ENCODE measurements at places on chromosomes 13 and 19. TPM values are rescaled to one million over a fixed set of nuclear protein-coding genes. Genes with fewer than 3 reads are reported as not detected.

- no peak overlapping the region for H3K4me3 ChIP-seq
- no peaks in the 10 kb centered on the region for H3K36me3 ChIP-seq
Observed at GRCh38 chr19:5891938-5892771, 11.4 kb downstream of the NDUFA11 start.

- peak; percentile 96 for DNase-seq
- peak overlapping the region; percentile 20 for H3K4me3 ChIP-seq
- peak overlapping the region; percentile 87 for H3K27ac ChIP-seq
- no peaks in the 10 kb centered on the region for H3K36me3 ChIP-seq
Observed at GRCh38 chr13:31045286-31046081, 113.0 kb downstream of the TEX26 start.

DNA sequence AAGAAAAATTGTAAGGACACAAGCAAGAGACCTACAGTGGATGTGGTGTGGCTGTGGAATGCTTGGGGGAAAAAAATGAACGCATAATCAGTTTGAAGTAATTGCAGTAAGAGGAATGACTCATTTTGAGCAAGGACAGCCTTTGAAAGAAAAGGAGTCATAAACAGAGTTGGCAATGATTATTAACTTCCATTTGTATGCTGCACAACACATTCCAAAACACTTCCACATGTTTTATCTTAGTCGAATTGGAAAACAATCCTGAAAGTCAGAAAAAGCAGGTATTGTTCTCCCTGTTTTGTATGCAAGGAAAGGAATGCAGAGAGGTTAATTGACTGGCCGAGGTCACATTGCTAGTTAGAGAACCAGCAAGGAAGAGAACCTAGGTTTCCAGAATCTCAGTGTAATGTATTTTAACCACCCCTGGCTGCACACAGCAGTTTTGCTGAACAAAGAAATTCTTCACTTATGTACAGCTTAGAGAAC is 630.0 kb upstream of the MIR17HG start:
- H3K4me1 ChIP-seq = peaks cover 28% of the 10 kb centered on the region
- peak; percentile 93 for DNase-seq
- peak overlapping the region; percentile 36 for H3K4me3 ChIP-seq
- peak overlapping the region; percentile 59 for H3K27ac ChIP-seq
- H3K27me3 ChIP-seq = no peaks in the 10 kb centered on the region

DNA sequence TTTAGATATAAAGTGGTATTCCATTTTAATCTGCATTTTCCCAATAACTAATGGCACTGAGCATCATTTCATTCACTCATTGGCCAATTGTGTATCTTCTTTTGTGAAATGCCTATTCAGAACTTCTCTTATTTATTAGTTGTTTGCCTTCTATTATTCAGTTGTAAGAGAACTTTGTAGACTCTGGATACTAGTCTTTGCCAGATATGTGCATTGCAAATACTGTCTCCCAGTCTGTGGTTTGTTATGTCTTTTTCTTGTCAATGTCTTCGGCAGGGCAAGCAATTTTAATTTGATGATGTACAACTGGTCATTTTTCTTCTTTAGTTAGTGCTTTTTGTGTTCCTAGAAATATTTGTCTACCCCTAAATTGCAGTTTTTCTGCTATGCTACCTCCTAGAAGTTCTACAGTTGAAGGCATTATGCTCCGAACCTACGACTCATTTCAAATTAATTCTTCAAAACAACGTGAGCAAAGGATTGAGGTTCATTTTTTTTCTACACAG is 115.9 kb downstream of the TSHZ3 start:
- H3K36me3 ChIP-seq = no peaks in the 10 kb centered on the region
- H3K27ac ChIP-seq = peak overlapping the region; percentile 83
- DNase-seq = peak; percentile 41
- H3K4me3 ChIP-seq = peak overlapping the region; percentile 49

DNA sequence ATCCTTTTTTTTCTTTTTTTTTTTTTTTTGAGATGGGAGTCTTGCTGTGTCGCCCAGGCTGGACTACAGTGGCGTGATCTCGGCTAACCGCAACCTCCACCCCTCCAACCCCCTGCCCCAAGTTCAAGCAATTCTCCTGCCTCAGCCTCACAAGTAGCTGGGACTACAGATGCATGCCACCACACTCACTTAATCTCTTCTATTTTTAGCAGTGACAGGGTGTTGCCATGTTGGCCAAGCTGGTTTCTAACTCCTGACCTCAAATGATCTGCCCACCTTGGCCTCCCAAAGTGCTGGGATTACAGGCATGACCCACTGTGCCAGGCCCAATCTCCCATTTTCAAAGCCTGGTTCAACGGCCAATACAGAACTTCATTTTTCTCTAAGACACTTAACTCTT is 9.1 kb downstream of the FOXO1 start:
- DNase-seq = no peak
- H3K4me3 ChIP-seq = no peak overlapping the region
- H3K27me3 ChIP-seq = no peaks in the 10 kb centered on the region
- H3K27ac ChIP-seq = no peak overlapping the region
- no peaks in the 10 kb centered on the region for H3K4me1 ChIP-seq

- no peaks in the 10 kb centered on the region for H3K27me3 ChIP-seq
- DNase-seq = no peak
- peaks cover 9% of the 10 kb centered on the region for H3K4me1 ChIP-seq
- no peaks in the 10 kb centered on the region for H3K36me3 ChIP-seq
- peak overlapping the region; percentile 73 for H3K4me3 ChIP-seq
- peak overlapping the region; percentile 91 for H3K27ac ChIP-seq
Observed at GRCh38 chr13:41193469-41193868, 900 bp downstream of the KBTBD7 start.

DNA sequence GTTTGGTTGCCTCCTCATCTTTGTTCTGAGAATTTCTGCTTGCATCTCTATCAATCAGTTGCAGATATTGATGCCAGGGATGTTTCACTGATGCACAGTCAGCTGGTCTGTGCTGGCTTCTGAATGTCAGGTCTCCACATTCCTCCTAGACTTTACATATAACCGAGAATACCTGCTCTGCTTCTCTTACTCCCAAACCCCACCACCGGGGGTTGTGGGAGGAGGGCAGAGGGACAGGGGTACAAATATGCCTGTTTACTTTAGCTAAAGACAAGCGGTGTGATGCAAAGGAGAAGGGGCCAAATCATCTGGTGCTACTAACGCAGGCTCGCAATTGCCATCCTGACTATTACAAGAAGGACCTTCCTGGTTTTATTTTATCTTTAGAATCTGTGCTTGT is 17.4 kb upstream of the KLHL1 start:
- no peaks in the 10 kb centered on the region for H3K4me1 ChIP-seq
- DNase-seq = no peak
- H3K27ac ChIP-seq = no peak overlapping the region
- no peaks in the 10 kb centered on the region for H3K27me3 ChIP-seq
- H3K4me3 ChIP-seq = no peak overlapping the region

DNA sequence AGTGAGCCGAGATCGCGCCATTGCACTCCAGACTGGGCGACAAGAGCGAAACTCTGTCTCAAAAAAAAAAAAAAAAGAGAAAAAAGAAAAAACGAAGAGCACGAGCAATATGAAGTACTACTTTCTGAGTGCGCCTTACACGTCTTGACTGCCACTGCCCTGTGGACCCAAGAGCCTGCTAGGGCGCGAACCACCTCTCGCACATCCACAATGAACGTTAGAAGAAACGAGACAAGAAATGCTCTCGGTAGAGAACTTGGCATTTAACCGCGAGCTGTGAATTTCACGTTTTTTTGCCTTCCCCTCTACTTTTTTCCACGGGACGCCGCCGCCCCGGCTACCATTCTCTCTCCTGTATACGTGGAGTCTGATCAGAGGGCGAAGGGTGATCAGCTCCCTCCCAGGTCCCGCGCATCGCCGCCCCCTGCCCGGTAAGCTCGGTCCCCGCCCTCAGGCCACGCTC is 454 bp downstream of the TIMM44 start:
- H3K27me3 ChIP-seq = no peaks in the 10 kb centered on the region
- peak overlapping the region; percentile 87 for H3K27ac ChIP-seq
- peak overlapping the region; percentile 96 for H3K4me3 ChIP-seq
- peaks cover 11% of the 10 kb centered on the region for H3K36me3 ChIP-seq

DNA sequence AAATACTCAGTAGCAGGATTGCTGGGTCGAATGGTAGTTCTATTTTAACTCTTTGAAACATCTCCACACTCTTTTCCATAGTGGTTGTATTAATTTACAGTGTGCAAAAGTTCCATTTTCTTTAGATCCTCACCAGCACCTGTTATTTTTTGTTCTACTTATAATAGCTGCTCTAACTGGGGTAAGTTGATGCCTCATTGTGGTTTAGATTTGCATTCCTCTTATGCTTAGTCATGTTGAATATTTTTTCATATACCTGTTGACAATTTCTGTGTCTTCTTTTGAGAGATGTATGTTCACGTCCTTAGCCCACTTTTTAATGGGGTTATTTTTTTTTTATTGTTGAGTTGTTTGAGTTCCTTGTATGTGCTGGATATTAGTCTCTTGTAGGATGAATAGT is 144.6 kb downstream of the NBEA start:
- H3K4me3 ChIP-seq = no peak overlapping the region
- no peaks in the 10 kb centered on the region for H3K4me1 ChIP-seq
- H3K27ac ChIP-seq = no peak overlapping the region

DNA sequence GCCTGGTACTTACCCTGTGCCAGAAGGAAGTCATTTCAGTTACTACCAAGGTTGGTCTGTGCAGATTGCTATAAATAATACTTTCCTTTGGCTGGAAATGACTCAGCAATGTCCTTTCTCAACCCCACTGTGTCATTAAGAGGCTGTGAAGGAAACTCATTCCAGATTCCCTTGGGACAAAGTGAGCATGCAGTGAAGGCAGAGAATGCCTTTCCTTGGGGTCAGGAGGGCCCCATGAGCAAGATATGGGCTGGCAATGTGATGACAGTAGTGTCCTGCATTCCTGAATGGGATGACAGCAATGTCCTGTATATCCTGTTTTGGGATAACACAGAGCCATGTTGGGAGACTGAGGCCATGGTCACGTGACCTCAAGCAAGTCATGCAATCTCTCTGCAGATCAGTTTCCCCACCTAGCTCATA is 213.1 kb upstream of the TMTC4 start:
- no peaks in the 10 kb centered on the region for H3K36me3 ChIP-seq
- no peak overlapping the region for H3K4me3 ChIP-seq
- peaks cover 14% of the 10 kb centered on the region for H3K4me1 ChIP-seq
- DNase-seq = peak; percentile 93
- H3K27me3 ChIP-seq = no peaks in the 10 kb centered on the region

DNA sequence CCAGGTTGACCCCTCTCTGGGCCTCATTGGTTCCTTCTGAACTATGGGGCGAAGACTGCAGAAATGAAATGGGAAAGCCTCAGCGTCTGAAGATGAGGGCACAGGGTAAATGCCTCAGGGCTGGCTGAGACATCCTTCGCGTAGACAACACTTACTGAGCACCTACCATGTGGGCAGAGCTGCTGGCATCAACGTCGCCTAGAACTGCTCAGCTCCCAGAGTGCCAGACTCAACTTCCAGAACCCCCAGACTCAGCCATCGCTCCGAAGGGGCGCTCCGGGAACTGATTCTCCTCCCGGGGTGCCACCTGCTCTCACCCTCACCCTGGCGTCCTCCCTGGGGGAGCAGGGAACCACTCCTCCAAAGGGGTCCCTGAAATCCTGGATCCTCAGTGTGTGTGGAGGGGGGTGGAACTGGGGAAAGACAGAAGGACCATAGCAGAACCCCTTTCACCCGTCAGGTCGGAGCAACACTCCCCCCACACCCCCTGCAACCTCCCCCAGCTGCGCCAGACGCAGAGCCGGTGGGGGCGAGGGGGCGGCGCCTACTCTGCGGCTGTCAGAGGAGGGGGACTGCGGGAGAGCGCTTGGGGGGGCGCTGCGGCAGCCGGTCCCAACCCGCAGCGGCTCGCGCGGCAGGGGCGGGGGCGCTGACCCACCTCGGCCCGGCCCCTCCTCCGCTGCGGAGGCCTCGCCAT is 8.2 kb upstream of the NFIC start:
- no peaks in the 10 kb centered on the region for H3K36me3 ChIP-seq
- H3K4me3 ChIP-seq = peak overlapping the region; percentile 64
- DNase-seq = peak; percentile 45
- no peaks in the 10 kb centered on the region for H3K4me1 ChIP-seq
- no peaks in the 10 kb centered on the region for H3K27me3 ChIP-seq
- no peak overlapping the region for H3K27ac ChIP-seq

GRCh38 chr13:51666374-51666773 is 82.1 kb downstream of the WDFY2 start:
- no peaks in the 10 kb centered on the region for H3K27me3 ChIP-seq
- H3K27ac ChIP-seq = peak overlapping the region; percentile 1
- H3K4me1 ChIP-seq = peaks cover 34% of the 10 kb centered on the region
- no peak for DNase-seq
- H3K4me3 ChIP-seq = no peak overlapping the region

- peak; percentile 53 for DNase-seq
- no peaks in the 10 kb centered on the region for H3K36me3 ChIP-seq
- no peaks in the 10 kb centered on the region for H3K4me1 ChIP-seq
- H3K4me3 ChIP-seq = no peak overlapping the region
- H3K27me3 ChIP-seq = 0 out of 2 replicates have a peak, but pooled peaks cover 2% of the 10 kb centered on the region
Observed at GRCh38 chr19:33256261-33256660, 30.6 kb upstream of the SLC7A10 start.

DNA sequence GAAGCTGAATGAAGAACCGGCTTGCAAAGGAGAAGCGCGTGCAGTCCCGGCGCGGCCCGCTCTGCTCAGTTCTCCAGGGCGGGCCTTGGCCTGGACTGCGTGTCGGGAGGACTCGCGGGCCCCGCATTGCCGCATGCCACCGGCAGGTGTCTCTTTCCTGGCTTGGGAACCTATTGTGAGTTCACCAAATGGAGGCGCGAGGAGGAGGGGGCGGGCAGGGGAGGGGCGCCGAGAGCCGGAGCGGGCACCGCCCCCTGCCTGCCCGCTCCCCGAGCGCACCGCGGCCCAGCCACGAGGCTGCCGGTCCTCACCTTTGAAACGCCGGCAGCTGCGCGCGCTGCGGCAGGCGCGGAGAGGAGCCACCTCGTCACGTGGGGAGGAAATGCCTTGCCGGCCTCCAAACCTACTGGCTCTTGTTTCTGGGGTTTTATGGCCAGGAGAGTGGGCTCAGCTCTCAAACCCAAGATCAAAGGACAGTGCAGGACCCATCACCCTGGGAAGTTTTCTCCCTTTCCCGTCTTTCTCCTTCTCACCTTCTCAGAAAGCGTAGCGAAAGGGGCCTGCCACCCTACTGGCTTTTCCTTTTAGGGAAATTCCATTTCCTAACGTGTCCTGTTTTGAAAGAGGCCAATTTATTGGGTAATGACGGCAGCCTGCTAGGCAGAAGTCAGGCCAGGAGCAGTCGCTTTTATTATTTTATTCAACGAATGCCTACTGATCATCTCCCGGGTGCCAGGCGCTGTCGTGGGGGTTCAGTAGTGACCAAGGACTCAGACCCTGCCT is 13.8 kb upstream of the UBE2L5 start:
- H3K36me3 ChIP-seq = no peaks in the 10 kb centered on the region
- DNase-seq = peak; percentile 95
- peak overlapping the region; percentile 79 for H3K27ac ChIP-seq
- H3K4me3 ChIP-seq = peak overlapping the region; percentile 64

Gene TMEM238
- 0.97 TPM for total RNA-seq

Gene SIGLEC8
- not detected for total RNA-seq

Gene ZNF98
- not detected for total RNA-seq

Gene ATP12A
- not detected for total RNA-seq

Gene C19orf85
- not detected for total RNA-seq
